Right ventricle myocardium inferior (tissue), 1 donor: ENCODE measurements at places on chromosomes 16 and 17.
A peak's percentile ranks its signal among the peaks of the same experiment; 100 is the strongest.

DNA sequence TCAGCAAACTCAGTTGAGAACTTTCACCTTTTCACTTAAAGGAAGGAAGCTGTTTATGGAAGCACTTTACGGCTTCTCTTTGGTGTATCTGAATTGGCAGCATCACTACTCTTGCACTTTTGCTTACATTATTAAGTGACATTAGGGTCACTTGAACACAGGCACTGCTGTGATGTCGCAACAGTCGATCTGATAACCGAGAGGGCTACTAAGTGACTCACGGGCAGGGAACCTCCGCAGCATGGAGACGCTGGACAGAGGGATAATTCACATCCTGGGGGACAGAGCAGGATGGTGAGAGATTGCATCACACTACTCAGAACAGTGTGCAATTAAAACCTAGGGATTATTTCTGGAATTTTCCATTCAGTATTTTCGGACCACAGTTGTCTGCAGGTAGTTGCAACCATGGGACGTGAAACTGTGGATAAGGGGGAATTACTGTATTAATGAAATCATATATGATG is 56.5 kb downstream of the DNAH2 start:
- no peak for DNase-seq

DNA sequence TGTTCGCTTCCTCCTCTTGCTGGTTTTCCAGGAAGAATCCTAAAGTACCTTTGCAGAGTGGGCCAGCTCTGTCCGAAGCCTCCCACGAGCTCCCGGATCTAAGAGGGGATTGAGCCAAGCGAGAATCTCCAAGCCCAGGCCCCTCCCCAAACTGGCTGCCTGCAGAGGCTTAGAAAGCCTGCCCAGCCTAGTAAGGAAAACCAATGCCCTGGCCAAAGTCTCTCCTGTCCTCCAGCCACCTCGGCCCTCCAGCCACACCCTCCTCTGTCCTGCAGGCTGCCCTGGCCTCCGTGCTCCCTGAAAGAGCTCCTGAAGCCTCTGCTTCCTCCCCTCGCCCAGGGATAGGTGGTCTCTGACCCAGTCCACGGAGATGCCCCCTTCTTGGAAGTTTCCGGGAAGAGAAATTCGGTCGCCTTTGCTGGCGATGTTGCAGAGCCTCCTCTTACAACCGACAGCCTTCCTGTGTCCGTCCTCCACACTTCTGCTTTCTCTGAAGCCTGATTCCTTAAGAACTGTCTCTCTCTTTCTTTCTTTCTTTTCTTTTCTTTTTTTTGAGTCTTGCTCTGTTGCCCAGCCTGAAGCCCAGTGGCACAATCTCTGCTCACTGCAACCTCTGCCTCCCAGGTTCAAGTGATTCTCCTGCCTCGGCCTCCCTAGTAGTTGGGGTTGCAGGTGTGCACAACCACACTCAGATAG is 54.9 kb upstream of the TOB1 start:
- DNase-seq = no peak

DNA sequence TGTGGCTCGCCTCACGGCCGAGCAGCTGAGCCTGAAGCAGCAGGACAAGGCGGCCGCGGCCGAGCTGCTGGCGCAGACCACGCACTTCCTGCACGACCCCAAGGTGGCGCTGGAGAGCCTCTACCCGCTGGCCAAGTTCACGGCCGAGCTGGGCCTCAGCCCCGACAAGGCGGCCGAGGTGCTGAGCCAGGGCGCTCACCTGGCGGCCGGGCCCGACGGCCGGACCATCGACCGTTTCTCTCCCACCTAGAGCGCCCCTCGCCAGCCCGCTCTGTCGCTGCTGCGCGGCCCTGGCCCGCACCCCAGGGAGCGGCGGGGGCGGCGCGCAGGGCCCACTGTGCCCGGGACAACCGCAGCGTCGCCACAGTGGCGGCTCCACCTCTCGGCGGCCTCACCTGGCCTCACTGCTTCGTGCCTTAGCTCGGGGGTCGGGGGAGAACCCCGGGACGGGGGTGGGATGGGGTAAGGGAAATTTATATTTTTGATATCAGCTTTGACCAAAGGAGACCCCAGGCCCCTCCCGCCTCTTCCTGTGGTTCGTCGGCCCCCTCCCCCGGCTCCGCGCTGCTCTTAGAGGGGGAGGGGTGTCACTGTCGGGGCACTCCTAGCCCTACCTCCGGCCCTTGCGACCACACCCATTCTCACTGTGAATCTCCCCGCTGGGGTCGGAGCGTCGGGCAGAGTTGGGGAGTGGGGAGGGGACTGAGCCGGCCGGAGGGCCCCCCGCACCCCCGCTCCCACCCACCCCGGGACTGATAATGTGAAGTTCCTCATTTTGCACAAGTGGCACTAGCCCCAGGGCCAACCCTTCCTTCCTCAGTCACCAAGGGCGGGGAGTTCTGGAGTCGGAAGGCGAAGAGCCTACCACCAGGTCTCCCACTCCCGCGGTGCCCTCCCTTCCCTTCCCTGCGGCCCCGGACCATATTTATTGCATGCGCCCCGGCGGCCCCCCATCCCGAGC is 4.0 kb downstream of the HIC1 start:
- DNase-seq = peak; percentile 92

DNA sequence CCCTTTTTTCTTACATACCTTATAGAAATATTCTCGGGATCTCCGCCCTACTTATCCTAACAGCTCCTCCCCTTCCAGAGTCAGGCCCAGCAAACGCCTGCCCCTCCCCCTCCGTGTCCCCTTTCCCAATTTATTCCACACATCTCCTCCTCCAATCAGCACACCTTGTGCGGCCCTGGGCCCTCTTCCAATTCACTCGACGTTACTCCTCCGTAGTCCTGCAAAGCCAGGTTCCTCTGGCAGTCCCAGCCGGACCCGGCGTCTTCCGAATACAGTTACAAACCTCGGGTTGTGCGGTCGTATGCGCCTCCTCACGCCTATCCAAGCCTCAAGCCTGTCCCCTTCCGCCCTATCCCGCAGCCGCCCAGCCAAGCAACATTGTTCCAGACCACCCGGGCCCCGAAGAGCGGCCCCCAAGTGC is 677 bp downstream of the CBX1 start:
- peak; percentile 73 for DNase-seq

DNA sequence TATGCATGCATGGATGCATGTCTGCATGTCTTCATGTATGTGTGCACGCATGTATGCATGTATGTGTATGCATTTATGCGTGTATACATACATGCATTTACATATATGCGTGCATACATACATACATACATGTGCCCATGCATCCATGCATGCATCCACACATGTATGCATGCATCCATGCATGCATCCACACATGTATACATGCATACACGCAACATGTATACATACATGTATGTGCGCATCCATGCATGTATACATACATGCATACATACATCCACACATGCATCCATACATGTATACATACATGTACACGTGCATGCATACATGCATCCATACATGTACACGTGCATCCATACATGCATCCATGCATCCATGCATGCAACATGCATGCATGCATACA is 29.8 kb upstream of the DLX3 start:
- DNase-seq = no peak

DNA sequence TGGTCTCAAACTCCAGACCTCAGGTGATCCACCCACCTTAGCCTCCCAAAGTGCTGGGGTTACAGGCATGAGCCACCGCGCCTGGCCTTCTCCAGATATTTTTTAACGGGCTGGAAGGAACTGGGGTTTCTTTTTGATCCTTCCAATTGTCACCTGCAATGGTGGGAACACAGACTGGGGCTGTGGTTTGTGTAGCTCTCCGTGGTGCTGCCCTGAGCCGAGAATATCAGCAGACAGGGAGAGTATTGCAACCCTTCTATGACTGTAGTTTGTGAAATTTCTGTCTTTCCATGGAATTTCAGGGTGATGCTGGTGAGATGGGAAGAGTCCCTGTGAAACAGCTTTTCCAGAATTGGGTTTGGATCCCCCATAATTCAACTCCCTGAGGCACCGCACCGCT is 263.5 kb downstream of the ENGASE start:
- no peak for DNase-seq

DNA sequence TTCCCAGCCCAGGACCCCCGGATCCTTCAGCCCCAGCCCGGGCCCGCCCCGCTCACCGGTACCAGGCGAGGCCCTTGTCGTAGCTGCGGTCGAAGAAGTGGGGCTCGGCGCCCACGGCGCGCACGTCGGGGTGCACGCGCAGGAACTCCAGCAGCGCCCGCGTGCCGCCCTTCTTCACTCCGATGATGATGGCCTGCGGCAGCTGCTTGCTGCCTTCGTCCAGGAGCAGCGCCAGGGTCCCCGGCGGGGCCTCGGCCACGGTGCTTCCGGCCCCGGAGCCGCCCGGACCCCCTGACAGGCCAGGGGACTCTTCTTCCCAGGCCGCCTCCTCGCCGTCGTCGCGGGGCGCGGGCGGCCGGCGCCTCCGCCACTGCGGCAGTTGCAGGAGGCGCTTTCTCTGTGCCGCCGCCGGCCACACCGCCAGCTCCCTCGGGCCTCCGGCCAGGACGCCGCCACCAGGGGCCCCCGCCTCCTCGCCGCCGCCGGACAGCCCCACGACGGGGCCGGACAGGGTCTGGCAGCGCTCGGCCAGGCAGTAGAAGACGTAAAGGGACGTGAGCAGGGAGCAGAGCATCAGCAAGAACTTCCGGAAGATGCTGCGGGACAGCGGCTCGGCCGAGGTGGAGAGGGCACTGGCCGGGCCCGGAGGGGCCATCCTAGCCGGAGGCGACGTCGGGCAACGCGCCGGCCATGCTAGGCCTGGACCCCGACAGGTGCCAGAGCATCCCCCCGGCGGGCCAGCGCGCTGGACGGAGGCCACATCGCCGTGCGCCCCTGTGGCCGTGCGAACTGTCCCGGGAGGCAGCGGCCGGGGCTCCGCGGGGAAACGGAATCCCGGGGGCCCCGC is 1.0 kb downstream of the HS3ST3A1 start:
- DNase-seq = peak; percentile 50

- DNase-seq = no peak
Measured at GRCh38 chr16:10202649-10203048, 20.4 kb upstream of the GRIN2A start.

GRCh38 chr17:68172461-68172954 is 75.3 kb upstream of the AMZ2 start:
- peak; percentile 82 for DNase-seq

DNA sequence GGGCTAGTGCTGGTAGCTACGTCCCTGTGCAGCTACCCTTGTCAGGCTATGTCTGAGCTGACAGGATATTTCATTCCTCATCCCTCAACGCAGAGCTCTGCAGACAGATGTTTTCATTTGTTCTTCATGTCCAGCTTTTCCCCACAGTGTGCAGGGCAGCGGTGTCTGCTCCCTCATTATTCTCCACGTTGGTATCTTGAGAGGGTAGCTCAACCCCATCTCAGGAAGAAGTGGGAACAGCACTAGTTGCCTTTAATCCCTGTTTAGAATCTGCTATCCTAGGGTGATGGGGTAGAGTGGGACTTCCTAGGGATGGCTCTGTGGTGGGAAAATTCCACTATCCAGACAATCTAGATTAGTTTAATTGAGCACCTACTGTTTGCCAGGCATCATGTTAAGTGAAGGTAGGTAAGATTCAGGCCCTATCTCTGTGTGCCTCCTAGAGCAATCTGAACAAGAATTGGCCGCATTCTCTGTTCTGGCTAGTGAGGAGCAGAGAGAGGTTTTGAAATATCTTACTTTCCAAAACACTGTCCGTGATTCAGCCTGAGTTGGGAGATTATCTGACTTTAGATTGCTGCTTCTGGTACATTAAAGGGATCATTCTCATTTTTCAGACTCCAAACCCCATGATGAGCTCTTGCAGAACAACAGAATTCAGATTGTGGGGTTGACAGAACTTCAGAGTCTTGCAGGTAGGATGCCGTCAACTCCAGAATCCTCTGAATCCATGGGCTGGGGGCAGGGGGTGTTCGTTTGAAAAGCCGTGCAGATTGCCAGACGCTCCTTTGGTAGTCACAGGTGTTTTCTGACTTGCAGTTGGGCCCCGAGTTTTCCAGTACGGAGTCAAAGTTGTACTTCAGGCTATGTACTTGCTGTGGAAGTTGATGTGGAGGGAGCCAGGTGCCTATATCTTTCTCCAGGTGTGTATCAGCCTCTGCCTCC is 963 bp downstream of the ALG1 start:
- peak; percentile 6 for DNase-seq

- DNase-seq = peak; percentile 81
Measured at GRCh38 chr16:30351586-30352419, 3.3 kb downstream of the CD2BP2 start.

DNA sequence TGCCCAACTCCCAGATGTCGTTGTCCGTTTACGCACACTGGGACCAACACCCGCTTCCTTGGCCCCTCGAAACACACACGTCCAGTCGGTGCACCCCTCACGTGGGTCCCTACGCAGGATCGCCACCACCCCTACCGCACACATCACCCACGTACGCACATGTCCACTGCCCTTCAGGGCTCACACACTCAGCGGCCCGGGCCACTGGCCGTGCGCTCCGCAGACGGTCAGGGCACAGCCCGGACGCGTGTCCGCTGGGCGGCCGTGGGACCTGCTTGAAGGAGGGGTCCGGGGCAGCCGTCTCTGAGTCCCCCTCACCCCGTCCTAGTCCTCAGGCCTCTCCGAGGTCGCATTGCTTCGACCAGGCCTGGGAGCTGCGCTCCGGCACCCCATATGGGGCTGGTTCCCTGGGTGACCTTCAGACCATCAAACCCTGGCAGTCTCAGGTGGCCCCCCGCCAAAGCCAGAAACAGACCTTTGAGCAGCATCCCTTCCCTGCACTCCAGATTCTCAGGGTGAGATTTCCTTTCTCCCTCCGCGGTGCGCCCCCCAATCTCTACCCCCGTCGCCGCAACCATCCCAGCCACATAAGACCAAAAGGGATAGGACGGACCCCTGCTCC is 914 bp upstream of the GPRC5B start:
- DNase-seq = no peak

- DNase-seq = no peak
Measured at GRCh38 chr16:86448306-86448890, 61.9 kb upstream of the FOXF1 start.

GRCh38 chr17:78016852-78017251 is 58.3 kb downstream of the TNRC6C start:
- DNase-seq = no peak

- peak; percentile 64 for DNase-seq
Measured at GRCh38 chr17:44324092-44324570, 492 bp downstream of the SLC25A39 start.

GRCh38 chr17:21275047-21275578 is 9.4 kb upstream of the MAP2K3 start:
- no peak for DNase-seq

GRCh38 chr17:37743875-37744632 is 805 bp downstream of the HNF1B start:
- no peak for DNase-seq

- peak; percentile 82 for DNase-seq
Measured at GRCh38 chr17:57898487-57899311, 48.9 kb upstream of the MRPS23 start.

- no peak for DNase-seq
Measured at GRCh38 chr17:55409030-55409800, 12.4 kb downstream of the MMD start.

DNA sequence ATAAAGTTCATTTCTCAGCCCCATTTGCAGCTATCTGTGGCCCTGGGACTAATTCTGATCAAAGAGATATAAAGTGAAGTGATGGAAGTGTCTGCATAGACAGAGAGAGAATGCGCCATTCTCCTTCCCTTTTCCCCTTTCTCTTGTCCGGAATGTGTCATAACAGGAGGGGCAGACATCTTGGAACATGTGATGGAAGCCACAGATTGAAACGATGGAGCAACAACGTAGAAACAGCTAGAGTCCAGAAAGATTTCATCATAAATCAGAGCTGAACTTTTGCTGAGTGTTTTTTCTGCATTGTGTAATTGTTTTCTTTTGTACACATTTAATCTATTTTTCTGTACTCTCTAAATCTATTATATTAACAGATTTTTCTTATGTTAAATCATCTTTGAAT is 11.3 kb downstream of the ASGR1 start:
- DNase-seq = no peak
